ENCODE measurements at places on chromosomes 16 and 17.

DNA sequence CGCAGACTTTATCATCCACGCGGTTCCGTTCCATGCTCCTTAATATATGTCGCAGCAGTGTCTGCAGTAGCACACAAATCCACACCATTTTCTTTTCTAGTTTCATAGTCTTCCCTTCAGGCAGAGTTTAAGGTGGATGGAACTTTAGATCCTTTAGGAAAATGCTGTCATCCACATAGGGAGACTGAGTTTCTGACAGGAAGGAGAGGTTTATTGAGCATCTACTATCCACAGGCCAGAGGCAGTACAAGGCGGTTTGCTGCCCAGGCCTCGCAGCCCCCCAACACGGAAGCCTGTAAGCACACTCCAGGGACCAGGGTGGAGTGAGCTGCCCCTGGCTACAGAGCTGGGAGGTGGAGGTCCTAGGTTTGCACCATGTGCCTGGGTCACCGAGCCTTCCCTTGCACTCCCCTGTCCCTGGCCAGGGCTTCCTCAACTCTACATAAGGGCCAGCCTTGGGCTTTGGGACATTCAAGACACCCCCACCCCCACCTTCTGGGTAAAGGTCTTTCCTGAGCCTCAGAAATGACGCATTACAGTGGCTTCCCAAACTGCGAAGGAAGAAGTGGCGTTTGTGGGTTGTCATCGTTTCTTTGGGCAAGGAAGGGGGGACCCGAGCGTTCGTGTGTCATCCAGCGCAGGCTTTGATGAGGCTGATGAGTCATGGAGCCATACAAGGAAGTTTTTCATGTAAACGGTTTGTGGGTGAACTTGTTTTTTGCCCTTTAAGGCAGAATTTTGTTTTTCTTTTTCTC, 146.5 kb upstream of the PLCG2 start:
- peak; percentile 80 for DNase-seq

- no peak for DNase-seq
Measured at GRCh38 chr16:86287664-86288201, 222.6 kb upstream of the FOXF1 start.

GRCh38 chr16:49414671-49415070, 41.1 kb downstream of the C16orf78 start:
- DNase-seq: no peak

- DNase-seq: peak; percentile 61
Measured at GRCh38 chr17:58332778-58333735, 4.5 kb upstream of the TSPOAP1 start.

Data from activated gamma-delta T cell treated with Interleukin-2 at 50 U/mL for 16 hours (primary cell).